Activated T-cell treated with anti-CD3 and anti-CD28 coated beads for 1 hour (primary cell): ENCODE measurements at places on chromosomes 5 and 9.

DNA sequence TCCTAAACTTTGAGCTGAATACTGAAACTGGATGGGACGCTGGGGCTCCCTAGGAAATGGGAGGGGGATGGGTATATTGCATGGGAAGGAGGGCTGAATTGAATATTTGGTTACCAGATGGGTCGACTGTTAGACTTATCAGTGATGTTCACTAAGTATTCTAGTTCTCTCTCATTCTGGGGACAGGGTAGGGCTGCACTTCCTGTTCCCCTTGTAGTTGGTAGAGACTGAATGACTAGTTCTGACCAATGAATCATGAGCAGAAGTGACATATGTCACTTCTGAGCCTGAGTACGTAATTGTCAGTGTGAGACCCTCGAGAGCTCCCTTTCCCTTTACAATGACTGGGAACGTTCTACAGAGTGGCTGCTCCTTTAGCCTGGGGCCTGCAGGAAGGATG, 55.5 kb upstream of the DMRT1 start:
- no peak for DNase-seq

GRCh38 chr9:97525451-97525850, 24.0 kb downstream of the TMOD1 start:
- DNase-seq = no peak

GRCh38 chr5:59604111-59604510, 289.4 kb downstream of the PDE4D start:
- no peak for DNase-seq

GRCh38 chr5:13580058-13580457, 364.4 kb downstream of the DNAH5 start:
- DNase-seq = no peak

- no peak for DNase-seq
Measured at GRCh38 chr5:80809451-80809850, 150.7 kb upstream of the RASGRF2 start.

DNA sequence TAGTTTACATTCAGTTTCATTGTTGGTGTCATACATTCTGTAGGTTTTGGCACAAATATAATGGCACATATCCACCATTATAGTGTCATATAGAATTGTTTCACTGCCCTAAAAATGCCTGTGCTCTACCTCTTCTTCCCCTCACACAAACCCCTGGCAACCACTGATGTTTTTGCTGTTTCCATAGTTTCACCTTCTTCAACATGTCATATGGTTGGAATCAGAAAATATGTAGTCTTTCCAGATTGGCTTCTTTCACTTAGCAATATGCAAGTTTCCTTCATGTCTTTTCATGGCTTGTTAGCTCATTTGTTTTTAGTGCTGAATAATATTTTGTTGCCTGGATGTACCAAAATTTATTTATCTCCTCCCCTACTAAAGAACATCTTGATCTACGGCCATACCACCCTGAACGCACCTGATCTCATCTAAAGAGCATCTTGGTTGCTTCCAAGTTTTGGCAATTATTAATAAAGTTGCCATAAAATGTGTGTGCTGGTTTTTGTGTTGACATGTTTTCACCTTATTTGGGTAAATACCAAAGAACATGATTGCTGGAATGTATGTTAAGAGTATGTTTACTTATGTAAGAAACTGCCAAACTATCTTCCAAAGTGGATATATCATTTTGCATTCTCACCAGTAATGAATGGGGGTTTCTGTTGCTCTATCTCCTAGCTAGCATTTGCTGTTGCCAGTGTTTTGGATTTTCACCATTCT, 17.0 kb upstream of the CDK20 start:
- no peak for DNase-seq
